ENCODE measurements at places on chromosomes 3 and 15.

DNA sequence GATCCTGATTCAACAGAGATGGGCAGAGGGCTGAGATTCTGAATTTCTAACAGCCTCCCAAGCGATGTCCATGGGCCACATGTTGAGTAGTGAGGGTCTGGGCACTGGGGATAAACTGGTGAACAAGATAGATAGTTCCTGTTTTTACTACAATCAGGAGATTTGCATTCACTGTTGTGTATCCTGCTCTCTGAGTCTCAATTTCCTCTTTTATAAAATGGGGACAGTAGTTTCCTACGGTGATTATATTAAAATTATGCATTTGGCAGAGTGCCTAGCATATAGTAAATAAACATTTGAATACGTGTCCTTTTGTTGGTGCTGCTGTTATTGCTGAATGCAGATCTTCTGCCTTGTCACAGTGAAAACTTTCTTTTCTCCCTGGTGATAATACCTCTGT is 102.5 kb downstream of the MYH15 start:
- DNase-seq: no peak

DNA sequence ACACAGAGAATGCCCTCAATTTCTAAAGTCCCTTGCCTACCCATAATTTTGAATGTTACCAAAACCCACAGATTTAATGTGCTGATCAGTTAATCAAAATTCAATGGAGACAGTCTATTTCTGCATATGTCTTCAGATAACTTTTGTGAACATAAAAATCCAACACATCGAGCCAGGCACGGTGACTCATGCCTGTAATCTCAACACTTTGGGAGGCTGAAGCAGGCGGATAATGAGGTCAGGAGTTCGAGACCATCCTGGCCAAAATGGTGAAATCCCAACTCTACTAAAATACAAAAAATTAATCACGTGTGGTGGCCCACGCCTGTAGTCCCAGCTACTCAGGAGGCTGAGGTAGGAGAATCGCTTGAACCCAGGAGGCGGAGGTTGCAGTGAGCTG is 49.3 kb downstream of the PEAK1 start:
- DNase-seq: peak; percentile 34

- DNase-seq: no peak
These were observed 280.2 kb downstream of the SHQ1 start for GRCh38 chr3:72568083-72568482.

DNA sequence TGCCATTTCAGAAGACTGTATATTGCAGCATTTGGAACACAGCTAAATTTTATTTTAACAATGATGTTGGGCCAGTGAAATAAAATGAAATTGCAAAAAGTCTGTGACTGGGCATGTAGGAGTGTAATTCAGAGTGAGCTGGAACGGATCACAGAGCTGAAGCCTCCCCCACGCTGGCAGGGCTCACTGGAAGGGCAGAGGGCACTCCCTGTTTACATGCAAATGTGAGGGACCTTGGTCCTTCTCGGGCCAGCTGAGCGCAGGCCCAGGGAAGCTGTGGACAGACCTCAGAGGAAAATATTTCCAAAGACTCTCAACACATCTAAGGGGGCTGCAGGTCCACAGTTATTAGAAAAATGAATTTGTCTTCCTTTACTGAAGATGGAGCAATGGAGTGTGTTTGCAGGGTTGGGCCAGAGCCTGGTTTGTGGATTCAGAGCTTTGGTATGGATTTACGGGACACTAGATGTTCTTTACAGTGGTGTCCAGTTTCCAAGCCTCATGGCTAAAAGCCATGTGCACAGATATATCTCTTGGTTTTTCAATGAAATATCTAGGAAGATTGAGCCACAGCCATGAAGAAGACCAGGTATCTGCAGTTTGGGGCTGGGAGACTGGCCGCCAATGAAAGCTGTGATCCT is 32.0 kb downstream of the TRPM1 start:
- DNase-seq: peak; percentile 70

- DNase-seq: peak; percentile 93
These were observed 256.2 kb downstream of the RORA start for GRCh38 chr15:60972866-60973265.

DNA sequence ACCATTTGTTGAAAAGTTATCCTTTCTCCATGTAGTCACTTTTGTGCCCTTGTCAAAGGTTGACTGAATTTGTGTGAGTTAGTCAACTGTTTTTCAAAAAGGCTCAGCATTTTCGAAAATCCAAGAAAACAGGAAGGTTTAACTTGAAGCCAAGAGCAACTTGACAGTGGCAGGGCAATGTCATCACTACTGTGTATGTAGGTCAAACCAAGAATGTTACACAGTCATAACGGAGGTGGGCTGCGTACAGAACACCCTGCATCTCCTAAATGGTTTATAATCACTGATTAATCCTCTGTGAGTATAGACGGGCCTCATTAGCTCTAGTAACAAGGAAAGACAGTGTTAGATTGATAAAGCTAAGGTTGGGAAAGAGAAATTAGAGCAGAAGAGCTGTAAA is 1064.9 kb downstream of the FHIT start:
- DNase-seq: no peak

- DNase-seq: peak; percentile 2
These were observed 537.8 kb upstream of the DPPA4 start for GRCh38 chr3:109874896-109875708.

- no peak for DNase-seq
These were observed 25.4 kb downstream of the ISG20 start for GRCh38 chr15:88664151-88664778.

DNA sequence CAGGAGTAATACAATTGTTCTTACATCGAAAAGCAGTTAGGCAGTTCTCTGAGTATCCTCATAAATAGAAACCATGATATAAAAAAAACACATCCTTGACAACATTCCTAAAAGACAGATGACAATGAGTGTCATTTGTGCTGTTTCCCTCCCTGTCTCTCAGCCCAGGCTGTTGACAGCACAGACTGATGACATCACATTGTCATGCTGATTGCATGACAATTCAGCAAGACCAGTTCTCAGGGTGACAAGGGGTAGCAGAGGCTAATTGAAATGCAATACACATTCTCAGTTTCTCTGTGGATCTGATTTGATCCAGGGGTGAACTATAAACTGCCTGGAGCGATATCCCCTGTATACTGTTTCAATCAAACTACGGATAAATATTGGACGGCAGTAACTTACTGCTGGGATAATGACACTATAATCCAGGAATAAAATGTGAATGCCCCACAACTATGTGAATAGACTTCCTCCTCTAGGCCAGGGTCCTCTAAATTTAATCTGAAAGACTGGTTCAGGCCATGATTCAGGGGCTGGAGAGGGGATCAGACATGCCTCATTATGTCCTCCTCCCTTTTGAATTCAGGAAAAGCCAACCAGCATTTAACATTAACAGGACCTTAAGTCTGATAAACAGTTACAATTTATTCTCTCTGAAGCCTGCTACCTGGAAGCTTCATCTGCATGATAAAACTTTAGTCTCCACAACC is 16.7 kb upstream of the EIF1B start:
- no peak for DNase-seq

DNA sequence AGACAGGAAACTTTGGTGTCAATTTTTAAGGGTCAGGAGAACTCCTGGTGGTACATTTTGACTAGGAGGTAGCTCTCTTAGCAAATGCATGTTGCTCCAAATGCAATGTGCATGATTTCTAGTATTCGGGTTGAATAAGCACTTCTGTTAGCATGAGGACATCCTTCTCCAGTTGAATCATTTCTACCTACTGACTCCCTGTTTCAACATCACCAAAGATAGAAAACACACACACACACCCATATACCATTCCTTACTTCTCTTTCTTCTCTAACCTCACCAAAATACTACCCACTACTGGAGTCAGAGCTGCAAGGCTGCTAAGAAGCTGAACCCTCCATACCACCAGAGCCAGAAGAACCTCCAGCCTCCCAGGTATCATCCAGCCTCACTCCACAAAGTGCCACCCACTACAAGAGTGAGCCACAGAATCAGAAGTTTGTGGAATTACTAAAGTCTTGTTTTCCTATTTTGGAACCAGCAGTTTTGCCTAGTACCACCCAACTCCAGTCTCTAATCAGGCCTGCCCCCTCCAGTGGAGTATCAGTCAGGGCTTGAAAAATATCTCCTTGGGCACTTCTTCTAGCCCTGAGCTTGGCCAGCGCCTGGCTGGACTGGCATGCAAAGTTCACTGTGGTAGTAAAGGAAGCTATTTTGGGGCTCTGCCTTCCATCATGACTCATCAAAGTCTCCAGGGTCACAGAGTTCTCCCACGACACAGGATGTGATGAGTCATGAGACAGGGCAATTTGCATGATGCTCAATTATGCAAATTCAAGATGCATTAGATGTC is 110.3 kb downstream of the CYP19A1 start:
- peak; percentile 89 for DNase-seq

DNA sequence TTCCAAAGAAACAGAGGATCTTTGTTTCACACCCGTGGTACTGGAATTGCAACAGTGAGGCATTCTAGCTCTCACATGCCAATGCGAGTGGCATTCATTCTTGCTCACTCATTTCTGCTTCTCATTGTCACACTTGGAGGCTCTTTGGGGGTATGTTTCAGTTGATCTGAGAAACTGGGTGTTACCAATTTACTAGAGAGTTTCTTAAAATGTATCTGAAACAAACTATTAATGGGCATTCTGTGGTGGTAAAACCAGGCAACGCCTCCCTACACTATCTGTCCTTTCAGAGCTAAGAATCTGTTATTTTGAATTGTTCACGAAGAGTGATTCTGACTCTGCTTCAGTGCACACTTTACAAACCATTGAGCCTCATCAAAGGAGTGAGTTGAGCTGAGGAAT is 140.6 kb upstream of the BHLHE40 start:
- DNase-seq: no peak

GRCh38 chr3:172129850-172130716 is 90.7 kb downstream of the FNDC3B start:
- DNase-seq: peak; percentile 99

DNA sequence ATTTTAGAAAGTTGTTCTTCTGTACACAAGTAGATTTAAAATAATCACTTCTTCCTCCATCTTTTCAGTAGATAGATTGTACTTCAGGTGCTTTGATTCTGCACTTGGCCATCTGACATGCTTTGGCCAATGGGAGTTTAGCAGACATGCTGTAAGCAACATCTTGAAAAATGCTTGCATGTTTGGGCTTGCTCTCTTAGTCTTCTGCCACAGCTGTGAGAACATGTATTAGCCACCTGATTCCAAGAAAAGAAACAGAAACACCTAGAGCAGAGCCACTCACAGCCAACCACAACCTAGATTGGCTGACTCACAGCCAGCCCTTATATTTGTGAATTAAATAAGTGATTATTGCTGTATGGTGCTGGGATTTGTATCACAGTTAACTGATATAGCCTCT is 70.2 kb upstream of the GADL1 start:
- no peak for DNase-seq

- peak; percentile 36 for DNase-seq
These were observed 15.4 kb downstream of the TMOD3 start for GRCh38 chr15:51844747-51845426.

DNA sequence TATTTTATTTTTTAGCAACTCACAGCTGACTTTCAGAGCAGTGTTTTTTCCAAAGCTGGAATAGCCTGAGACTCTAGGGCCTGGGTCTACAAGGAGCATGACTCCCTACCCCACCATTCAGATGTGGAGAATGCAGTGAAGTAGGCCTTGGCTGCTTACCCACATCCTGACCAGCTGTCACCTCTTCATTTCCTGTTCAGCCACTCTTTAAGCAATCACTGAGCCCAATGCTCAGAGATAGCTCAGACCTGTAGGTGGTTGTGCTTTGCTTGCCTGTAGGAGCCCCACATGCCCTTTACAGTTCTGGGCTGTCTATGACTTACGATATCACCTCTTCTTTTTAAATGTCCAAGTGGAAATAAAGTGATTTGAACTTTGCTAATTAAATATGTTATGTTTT is 148.1 kb downstream of the NEK11 start:
- DNase-seq: no peak

DNA sequence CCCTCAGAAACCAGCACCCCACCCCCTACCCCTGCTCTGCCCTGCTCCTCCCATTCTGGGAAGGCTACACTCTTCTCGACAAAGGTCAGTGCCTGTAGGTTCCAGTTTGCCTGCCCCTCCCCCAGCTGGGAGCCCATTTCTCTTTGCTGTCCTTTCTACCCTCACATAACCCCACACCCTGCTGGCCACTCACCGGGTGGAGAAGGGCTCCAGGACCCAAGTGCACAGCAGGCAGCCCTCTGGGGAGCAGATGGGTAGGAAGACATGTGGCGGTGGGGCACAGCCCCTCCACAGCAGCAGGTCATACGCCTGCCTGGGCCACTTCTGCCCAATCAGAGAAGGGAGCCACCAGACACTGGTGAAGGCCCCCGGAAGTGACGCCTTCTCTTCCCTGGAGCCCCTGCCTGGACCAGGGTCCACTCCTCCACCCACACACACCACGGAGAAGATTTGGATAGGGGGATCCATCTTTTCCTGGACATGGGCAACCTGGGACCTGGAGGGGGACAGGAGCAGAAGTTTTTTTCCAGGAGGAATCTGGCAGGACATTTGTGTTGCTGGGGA is at the start of gene THPO:
THPO (minus strand) TSS at position 326 of the 564 bp plus-strand sequence. CDS start 1,948 bp downstream, outside the sequence.
- DNase-seq: no peak

- no peak for DNase-seq
These were observed 257.2 kb upstream of the SOX2 start for GRCh38 chr3:181454451-181455027.

- DNase-seq: no peak
These were observed 25.8 kb downstream of the COLQ start for GRCh38 chr3:15495461-15496340.

DNA sequence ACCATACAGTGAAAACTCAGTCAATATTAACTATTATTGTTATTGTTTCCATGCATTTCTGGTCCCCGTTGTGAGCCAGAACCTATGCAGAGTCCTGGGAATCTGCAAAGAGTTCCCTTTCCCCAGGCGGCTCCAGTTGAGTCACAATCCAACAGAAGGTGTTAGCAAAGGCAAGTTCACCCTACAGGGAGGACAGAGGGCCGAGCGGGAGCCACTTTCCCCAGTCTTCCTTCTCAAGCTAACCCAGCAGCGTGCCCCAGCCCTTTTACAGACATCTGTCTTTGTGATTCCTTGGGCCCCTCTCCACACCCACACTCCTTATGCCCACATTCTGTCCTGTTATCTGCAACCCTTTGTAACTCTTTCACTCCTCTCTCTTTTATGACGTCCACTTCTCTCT is 13.1 kb upstream of the LTF start:
- DNase-seq: no peak

DNA sequence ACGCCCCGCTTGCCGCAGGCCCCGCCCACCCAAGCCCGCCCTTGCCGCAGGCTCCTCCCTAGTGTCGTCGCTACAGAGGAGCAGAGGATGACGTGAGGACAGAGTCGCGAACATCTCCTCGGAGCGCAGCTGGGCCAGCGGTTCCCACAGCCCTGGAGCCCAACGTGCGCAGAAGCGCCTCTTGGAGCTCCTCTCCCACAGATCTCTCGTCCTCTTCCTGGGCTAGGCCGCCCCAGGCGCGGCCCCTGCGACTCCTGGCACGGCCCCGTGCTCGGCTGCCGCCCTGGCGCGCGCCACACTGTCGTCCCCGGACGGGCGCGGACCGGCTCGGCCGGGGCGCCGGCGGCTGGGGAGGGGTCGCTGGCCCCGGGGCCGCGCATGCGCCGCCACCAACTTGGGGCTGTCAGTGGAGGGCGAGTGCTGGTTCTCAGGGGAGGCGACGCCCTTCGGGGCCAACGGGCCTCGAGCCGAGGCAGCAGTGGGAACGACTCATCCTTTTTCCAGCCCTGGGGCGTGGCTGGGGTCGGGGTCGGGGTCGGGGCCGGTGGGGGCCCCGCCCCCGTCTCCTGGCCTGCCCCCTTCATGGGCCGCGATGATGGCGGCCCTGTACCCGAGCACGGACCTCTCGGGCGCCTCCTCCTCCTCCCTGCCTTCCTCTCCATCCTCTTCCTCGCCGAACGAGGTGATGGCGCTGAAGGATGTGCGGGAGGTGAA is at the start of gene TRPC1:
TRPC1 (plus strand) TSS at position 67 of the 714 bp plus-strand sequence; CDS start at position 593, 526 bp downstream.
- peak; percentile 69 for DNase-seq
